Activated CD4-positive, alpha-beta T cell treated with anti-CD3 and anti-CD28 coated beads, Interleukin-2, amount 10 ng/mL, durations not matched to agents 7 days and 5 days (primary cell): ENCODE measurements at places on chromosomes 12 and 14. TPM values are rescaled to one million over a fixed set of nuclear protein-coding genes. Genes with fewer than 3 reads are reported as not detected.

- no peaks in the 10 kb centered on the region for H3K4me1 ChIP-seq
- H3K4me3 ChIP-seq: no peak overlapping the region
- no peaks in the 10 kb centered on the region for H3K27me3 ChIP-seq
- no peaks in the 10 kb centered on the region for H3K36me3 ChIP-seq
- no peak overlapping the region for H3K27ac ChIP-seq
Observed at GRCh38 chr12:60926256-60926655, 1330.4 kb downstream of the SLC16A7 start.

GRCh38 chr14:75549169-75549568, 26.9 kb downstream of the BATF start:
- no peak overlapping the region for H3K27ac ChIP-seq
- H3K36me3 ChIP-seq: peaks cover 27% of the 10 kb centered on the region
- H3K4me3 ChIP-seq: no peak overlapping the region
- peaks cover 30% of the 10 kb centered on the region for H3K4me1 ChIP-seq
- no peak for DNase-seq
- H3K27me3 ChIP-seq: no peaks in the 10 kb centered on the region

DNA sequence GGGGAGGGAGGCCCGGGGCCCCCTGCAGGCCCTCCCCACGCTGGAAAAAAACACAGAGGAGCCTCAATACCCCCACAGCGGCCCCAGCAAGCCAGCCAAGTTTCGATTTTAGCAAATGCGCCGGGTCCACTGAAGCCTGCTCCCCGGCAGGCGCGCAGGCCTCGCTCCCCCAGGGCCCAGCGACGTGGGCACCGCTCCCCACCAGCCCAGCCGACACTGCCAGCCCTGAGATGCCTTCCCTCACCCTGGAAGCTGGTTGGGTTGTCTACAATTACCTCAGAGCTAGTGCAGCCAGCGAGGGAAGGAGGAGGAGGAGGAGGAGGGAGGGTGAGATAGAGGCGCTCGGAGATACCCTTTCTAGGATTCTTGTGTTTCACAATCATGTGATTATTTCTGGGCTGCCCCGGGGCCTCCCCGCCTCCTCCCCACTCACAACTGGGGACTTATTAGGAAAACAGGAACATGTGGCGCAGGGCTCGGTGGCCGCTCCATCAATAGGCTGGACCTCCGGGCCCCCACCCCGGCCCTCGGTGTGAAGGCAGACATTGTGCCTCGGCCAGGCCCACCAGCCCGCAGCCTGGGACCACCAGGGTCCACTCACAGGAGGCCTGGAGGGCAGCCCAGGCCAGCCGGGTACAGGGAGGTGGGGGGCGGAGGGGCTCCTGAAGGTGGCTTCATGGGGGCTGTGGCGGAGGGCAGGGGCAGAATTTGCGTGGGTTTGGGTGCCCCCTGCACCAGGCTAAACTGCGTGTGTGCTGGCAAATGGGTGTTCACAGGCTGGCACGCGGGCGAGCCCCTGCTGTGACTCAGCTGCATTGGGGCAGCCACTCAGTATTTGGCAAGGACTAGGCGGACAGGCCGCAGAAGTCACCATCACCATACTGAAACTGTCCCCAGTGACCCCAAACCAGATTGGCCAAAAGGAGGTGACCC, 109.9 kb downstream of the NCOR2 start:
- peak; percentile 53 for DNase-seq
- no peaks in the 10 kb centered on the region for H3K27me3 ChIP-seq
- H3K4me1 ChIP-seq: peaks cover 48% of the 10 kb centered on the region
- H3K4me3 ChIP-seq: peak overlapping the region; percentile 72
- H3K36me3 ChIP-seq: peaks cover 29% of the 10 kb centered on the region

Gene SLC7A8
- 0.27 TPM for total RNA-seq

DNA sequence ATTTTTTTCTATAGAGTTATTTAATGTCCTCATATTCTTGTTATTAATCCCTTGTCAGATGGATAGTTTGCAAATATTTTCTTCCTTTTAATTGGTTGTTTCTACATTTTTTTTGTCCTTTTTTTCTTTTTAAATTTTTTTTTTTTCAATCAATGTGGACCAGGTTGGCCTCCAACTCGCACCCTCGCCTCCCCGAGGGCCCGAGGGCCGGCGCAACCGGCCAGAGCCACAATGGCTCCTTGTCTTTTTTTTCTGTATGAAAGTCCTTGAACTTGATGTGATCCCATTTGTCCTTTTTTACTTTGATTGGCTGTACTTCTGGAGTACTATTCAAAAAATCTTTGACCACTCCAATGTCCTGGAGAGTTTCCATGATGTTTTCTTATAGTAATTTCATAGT, 17.7 kb upstream of the SLCO1B1 start:
- no peak overlapping the region for H3K4me3 ChIP-seq
- no peak overlapping the region for H3K27ac ChIP-seq
- H3K27me3 ChIP-seq: no peaks in the 10 kb centered on the region
- H3K36me3 ChIP-seq: no peaks in the 10 kb centered on the region
- no peaks in the 10 kb centered on the region for H3K4me1 ChIP-seq
